ENCODE measurements at places on chromosomes 2 and 18. TPM values are rescaled to one million over a fixed set of nuclear protein-coding genes. Genes with fewer than 3 reads are reported as not detected.

DNA sequence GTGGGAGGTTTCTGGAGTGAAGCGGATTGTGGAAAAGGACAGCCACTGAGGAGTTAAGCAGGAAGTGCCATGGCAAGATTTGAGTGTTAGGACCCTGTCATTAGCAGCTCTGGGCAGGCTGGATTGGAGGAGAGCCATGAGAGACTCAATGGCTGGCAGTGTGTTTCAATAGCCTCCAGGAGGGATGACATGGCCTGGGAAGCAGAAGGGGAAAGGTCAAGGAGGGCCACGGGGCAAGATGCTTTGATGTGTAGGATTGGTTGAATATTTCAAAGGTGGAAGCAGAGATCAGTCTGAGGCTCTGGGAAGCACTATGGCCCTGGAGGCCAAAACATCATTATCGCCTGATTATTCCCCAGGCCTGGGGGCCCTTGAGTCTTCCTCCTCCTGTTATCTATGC, 229.0 kb upstream of the HS6ST1 start:
- peaks cover 19% of the 10 kb centered on the region for H3K4me1 ChIP-seq
- no peaks in the 10 kb centered on the region for H3K36me3 ChIP-seq
- H3K27ac ChIP-seq, result no peak overlapping the region
- H3K27me3 ChIP-seq, result no peaks in the 10 kb centered on the region
- H3K4me3 ChIP-seq, result no peak overlapping the region

DNA sequence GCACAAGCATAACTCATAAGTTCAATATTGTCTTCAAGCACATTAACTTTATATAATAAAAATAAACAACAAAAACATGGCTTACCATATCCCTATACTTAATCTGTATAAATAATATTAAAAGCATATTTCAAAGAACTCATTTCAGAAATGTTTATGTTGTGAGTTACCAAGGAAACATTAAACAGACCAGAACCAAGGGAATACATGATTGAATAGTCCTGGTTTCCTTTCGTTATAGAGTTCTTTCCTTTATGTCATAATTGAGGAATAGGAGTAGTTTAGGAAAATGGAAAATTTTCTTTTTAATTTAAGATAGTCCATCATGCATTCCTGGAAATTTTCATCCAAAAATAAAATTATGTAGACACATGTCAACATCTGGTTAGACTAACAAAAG, 343.0 kb downstream of the ERBB4 start:
- H3K4me3 ChIP-seq, result no peak overlapping the region
- H3K27me3 ChIP-seq, result no peaks in the 10 kb centered on the region
- no peak overlapping the region for H3K27ac ChIP-seq
- H3K4me1 ChIP-seq, result no peaks in the 10 kb centered on the region

- H3K36me3 ChIP-seq, result no peaks in the 10 kb centered on the region
- no peak for DNase-seq
- H3K4me3 ChIP-seq, result no peak overlapping the region
- H3K4me1 ChIP-seq, result no peaks in the 10 kb centered on the region
- no peaks in the 10 kb centered on the region for H3K27me3 ChIP-seq
Measured at GRCh38 chr2:11082880-11083279, 72.4 kb upstream of the SLC66A3 start.

GRCh38 chr2:158580760-158581159, 124.0 kb downstream of the PKP4 start:
- H3K4me1 ChIP-seq, result no peaks in the 10 kb centered on the region
- DNase-seq, result no peak
- peaks cover 6% of the 10 kb centered on the region for H3K36me3 ChIP-seq
- H3K27ac ChIP-seq, result no peak overlapping the region
- no peak overlapping the region for H3K4me3 ChIP-seq

DNA sequence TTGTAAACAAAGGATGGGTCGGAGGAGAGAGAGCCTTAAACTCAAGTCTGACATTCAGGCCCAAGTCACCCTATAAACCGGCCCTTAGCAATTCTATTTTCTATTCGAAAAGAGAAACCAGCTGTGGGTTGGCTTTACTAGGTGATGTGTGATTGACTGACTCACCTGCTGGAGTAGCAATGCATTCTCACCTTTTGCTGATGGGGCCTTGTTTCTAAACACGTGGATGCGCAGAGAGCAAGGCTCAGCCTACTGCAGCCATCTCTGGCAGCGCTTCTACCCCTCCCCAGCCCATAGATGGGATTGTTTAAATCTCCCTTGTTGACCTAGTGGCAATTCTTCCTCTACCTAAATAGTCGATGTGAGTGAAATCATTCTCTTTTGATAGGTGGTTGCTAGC, 138.5 kb downstream of the MEIS1 start:
- H3K4me3 ChIP-seq, result no peak overlapping the region
- H3K36me3 ChIP-seq, result no peaks in the 10 kb centered on the region
- H3K27ac ChIP-seq, result no peak overlapping the region
- no peaks in the 10 kb centered on the region for H3K4me1 ChIP-seq

DNA sequence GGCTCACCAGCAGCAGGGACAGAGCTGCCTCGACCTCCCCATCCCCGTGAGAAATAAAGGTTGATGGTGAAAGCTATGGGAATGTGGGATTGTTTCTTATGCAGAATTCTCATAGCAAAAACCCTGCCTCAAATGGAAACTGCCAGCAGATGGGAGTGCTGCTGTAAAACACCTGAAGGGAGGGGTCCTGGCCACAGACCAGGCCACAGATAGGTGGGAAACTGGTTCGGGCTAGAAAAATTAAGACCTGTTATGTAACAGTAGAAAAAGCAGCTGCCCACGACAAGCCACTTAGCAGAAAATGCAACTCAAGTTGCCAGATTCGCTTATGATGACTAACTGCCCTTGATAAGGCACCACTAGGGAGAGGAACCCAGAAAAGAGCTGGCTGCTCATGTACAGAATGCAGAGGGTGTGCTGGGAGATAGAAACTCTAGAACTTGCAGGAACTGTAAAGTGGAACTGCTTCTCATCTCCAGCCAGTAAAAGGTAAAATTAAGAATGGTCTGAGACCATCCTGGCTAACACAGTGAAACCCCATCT, 114.5 kb upstream of the SALL3 start:
- H3K27me3 ChIP-seq, result no peaks in the 10 kb centered on the region
- H3K4me3 ChIP-seq, result no peak overlapping the region
- H3K27ac ChIP-seq, result no peak overlapping the region

GRCh38 chr2:99190548-99190947, 9.6 kb downstream of the MRPL30 start:
- H3K36me3 ChIP-seq, result peaks cover 50% of the 10 kb centered on the region
- no peaks in the 10 kb centered on the region for H3K27me3 ChIP-seq
- no peak overlapping the region for H3K4me3 ChIP-seq
- no peak overlapping the region for H3K27ac ChIP-seq

Gene SCYGR4
- total RNA-seq, result not detected

Gene AKAIN1
- 0.14 TPM for total RNA-seq

Gene DNER
- total RNA-seq, result 0.09 TPM

Gene ODC1
- 127 TPM for total RNA-seq

Gene OTOS
- total RNA-seq, result 0.38 TPM
